Renal pelvis (tissue), 12 donors: ENCODE measurements at places on chromosomes 16 and 17.
A peak's percentile ranks its signal among the peaks of the same experiment; 100 is the strongest.

DNA sequence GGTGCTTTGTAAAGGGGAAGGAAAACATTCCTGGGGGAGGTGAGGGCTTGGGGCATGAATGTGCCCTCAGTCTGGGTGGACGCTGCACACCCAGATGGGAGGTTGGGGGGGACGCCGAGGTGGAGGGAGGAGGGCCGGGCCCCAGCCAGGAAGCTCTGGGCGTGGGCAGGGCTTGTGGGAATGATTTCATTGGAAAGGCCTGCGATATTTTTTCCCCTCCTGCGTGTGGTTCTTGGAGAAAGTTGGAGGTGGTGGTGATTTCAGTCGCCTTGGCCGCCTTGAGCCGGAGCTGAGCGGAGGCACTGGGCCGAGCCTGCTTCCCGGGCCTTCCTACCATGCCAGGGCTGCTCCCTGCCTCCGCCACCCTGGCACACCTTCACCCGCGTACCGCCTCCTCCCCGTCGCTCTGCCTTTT, 26.4 kb upstream of the CLEC18A start:
- DNase-seq: peak; percentile 52

- no peak for DNase-seq
Measured at GRCh38 chr17:14752011-14752410, 451.1 kb downstream of the HS3ST3B1 start.

- DNase-seq: peak; percentile 50
Measured at GRCh38 chr17:9645851-9646545, 681 bp downstream of the USP43 start.

DNA sequence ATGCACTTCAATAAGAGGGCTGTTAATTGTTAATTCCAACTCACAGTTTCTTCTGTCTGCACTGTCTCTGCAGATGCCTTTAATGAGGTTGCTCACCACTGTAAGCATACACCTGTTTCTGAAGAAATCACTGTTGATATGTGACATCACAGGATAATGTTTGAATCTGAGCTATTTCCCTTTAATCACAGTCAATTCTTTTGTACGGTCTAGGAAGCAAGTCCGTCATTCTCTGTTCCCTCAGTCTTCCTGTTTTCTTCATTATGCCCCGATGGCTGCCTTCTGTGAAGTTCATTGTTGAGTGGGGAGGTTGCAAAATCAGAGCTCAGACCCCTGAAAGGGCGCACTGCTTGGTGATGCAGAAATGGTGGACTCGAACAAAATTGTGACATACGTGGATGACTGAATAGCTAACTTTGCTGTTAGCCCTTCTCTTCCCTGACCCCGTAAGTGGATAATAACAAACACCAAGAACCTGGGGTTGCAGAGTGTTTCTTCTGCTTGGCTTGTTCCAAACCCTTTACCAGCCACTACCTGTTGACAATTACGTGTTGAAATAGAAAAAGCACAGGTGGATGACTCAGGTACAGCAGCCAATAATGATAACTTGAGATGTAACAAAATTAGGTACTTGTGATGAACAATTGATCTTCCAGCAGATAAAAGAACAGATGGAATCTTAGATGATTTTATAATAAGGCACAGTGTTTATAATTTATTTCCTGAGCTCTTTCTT, 71.9 kb upstream of the AXIN2 start:
- DNase-seq: no peak

- no peak for DNase-seq
Measured at GRCh38 chr17:30942308-30943079, 20.7 kb downstream of the ADAP2 start.

DNA sequence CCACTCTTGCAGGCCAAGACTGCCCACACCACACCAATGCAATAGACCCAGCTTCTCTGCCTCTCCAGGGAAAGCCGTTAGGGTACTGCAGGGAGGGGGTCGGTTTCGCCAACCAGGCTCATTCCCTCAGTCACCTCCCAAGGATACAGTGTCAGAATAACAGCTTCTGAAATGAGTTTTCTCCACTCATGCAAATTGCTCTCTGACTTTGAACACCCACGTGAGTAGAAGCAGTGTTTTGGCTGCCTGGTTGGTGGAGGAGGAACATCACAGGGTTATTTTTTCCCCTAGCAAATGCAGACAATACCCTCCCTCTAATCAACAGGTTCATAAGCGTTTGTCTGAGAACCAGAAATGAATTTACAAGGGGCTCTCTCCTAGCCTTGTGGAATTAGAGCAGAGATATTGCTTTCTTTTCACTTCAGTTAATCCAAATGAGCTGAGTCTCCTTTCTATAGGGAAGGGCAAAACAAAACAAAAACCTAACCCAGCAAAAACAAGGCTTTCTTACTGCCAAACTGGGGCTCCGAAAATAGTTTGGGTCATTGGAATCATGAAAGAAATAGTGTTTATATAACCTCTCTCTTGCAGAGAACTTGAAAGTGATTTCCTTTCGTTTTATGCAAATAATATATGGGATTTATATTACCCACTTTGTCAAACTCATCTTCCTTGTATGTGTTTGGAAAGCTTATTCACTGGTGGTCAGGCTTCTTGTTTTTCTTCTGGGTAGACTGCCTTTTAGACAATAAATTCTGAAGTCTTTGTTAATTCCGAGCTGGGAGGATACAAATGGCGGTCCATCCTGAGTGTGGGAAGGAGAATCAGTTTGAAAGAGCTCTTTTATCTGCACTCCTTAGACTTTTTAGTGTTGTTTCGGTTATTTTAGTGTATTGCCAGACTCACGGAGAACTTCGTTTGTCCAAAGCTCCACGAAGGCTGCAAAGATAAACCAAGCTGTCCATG, 229.9 kb downstream of the MSI2 start:
- DNase-seq: peak; percentile 68

DNA sequence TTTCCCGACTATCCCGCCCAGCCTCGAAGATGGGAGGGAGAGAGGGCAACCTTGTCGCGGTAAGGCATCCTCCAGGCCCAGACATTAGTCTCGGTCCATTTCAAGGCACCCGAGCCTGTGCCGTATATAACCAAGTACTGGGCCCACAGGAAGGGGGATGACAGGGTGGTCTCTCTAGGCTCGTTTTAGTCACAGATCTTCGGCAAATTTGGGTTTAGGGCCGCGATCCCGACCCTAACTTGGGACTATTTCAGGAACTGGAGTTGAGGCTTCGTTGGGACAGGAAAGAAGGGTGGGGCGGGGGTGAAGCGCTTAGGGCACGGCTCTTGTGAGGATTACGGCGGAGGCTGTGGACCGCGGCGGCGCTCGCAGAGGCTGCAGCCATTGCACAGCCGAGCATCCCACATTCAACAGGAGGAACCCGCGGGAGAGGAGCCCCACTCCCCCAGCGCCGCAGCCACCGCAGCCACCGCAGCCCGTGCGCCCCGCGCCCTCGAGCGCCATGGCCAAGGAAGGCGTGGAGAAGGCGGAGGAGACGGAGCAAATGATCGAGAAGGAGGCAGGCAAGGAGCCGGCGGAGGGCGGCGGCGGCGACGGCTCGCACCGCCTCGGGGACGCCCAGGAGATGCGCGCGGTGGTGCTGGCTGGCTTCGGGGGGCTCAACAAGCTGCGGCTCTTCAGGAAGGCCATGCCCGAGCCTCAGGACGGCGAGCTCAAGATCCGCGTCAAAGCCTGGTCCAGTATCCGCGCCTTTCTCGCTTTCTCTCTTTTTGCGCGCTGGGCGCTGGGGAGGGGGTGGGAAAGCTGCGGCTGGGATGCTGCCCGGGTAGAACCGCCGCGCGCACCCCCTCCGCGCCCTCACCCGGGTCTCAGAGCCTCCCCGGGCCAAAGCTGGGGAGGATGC, at the start of gene VAT1L:
Gene VAT1L (plus strand): TSS at position 384 of the 904 bp plus-strand sequence. CDS start 119 bp downstream, at position 503.
- peak; percentile 58 for DNase-seq

GRCh38 chr17:53135969-53136368, 686.8 kb upstream of the KIF2B start:
- no peak for DNase-seq

DNA sequence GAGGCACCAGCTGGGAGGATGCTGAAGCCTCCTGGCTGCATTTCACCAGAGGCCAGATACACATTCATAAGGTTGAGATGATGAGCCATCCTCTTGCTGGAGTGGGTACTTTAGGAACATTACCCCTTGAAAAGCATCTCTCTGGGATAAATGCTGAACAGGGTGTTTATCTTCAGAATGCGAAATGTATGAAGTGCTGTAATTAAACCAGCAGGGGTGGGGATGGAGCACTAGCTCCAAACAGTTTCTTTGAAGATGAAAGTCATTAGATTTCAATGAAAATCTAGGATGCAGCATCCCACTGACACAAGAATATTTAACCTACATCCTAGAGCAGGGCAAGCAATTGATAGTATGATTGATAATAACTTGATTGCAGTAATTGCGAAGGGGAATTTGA, 158.1 kb downstream of the CYLD start:
- no peak for DNase-seq

DNA sequence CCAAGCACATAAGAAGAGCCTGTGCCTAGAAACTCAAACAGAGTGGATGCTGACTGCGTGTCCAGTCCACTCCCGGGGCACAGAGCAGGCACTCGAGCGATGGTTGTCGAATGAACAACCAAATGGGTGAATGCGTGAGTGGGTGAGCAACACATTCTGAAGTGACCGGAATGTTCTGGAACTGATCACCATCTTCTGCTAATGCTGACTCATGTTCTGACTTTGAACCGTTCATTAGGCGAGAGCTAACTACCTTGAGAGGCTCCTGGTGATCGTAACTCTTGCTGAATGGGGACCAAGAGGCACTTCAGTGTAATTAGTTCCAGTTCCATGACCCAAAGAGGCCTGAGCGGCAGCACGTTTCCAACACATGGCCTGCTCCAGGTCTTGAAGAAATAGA, 37.9 kb downstream of the IRF8 start:
- no peak for DNase-seq

DNA sequence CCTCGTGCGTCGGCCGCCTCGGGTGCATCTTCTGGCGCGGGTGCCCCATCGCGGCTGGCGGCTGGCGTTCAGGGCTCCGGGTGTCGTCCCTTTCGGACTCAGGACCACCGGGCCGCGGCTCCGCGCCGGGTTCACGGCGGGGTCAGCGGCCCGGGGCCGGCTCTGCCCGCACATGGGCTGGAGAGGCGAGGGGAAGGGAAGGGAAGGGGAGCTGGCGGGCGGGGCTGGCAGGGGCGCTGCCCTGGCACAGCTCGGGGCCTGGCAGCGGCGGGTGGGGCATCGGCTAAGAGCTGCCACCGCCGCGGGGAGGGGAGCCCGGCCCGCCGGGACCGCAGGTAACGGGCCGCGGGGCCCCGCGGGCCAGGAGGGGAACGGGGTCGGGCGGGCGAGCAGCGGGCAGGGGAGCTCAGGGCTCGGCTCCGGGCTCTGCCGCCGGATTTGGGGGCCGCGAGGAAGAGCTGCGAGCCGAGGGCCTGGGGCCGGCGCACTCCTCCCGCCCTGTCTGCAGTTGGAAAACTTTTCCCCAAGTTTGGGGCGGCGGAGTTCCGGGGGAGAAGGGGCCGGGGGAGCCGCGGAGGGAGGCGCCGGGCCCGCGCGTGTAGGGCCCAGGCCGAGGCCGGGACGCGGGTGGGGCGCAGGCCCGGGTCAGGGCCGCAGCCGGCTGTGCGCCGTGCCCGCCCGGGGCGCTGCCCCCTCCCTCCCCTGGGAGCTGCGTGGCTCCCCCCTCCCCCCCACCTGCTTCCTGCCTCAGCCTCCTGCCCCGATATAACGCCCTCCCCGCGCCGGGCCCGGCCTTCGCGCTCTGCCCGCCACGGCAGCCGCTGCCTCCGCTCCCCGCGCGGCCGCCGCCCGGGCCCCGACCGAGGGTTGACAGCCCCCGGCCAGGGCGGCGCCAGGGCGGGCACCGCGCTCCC, 646 bp downstream of the HIC1 start:
- no peak for DNase-seq

DNA sequence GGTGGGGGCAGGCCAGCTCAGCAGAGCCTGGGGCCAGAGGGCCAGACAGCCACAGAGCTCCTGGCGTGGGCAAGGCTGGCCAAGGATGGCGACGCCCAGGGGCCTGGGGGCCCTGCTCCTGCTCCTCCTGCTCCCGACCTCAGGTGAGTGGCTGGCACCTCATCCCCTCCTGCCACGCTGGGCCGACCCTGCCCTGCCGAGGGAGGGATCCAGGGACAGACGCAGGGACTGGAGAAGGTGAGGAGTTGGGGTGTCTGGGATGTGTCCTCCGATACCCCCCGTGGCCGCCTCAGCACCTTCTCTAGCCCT, at the start of gene ADGRG3:
Gene ADGRG3 (plus strand): TSS at position 44 of the 309 bp plus-strand sequence. CDS start 42 bp downstream, at position 86.
- DNase-seq: no peak

DNA sequence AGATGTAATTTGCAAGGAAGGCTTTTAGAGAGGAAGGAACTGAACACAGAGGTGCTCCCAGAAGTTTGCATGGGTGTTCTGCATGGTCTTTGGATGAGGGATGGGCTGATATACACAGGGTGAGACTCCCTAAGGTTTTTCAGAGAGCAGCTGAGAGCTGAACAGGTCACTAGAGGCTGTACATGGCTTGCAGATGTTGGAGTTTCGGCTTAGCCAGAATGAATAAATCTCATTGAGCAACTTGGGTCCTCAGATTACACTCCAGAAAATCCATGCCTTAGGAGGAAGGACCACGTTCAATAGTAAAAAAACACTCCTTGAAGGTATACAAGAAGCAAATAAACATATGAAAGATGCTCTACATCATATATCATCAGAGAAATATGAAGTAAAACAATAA, 7.5 kb upstream of the ITGB3 start:
- no peak for DNase-seq

DNA sequence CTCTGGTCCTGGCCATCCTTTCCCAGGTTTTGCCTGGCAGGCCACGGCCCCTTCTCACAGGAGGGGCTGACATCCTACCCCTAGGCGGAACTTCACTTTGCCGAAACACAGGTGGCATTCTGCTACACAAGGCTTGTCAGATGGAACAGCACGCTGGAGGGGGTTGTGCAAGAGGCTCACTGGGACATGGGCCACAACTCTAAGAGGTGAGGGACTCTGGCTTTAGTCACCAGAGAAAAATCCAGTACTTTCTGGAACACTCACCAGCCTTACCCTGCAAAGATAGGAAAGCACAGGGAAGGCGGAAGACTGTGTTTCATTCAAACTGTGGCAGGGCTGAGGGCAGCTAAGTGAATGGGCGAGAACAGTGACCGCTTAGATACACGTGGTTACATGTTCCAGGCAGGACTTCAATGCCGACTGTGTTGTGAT, 18.3 kb downstream of the CDC42EP4 start:
- DNase-seq: peak; percentile 57

DNA sequence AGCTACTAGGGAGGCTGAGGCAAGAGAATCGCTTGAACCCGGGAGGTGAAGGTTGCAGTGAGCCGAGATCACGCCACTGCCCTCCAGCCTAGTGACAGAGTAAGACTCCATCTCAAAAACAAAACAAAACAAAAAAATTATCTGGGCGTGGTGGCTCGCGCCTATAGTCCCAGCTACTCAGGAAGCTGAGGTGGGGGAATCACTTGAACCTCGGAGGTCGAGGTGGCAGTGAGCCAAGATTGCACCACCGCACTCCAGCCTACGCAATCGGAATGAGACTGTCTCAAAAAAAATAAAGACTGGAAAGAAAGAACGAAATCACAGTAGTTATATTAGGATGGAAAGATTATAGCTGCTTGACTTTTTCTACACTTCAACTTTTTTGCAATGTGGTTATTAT, 18.9 kb downstream of the COG1 start:
- DNase-seq: no peak

DNA sequence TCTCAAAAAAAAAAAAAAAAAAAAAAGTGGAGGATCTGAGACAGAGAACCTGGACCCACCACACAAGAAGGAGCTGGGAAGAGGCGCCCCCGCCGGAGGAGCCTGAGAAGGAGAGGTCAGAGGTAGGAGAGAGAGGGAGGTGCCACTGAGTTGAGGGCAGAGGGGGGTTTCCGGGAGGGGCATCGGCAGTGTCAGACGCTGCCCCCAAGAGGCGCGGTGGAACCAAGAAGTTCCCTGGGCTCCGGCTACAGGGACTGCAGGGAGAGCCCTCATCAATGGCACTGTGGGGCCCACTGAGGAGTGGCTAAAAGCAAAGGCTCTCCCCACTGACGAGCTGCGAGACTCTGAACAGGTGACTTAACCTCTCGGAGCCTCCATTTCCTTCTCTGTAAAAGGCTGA, 4.2 kb downstream of the CCDC42 start:
- no peak for DNase-seq
